Upper lobe of left lung (tissue), 6 donors: ENCODE measurements at places on chromosomes 7 and 10.
A peak's percentile ranks its signal among the peaks of the same experiment; 100 is the strongest.

- no peak for DNase-seq
Measured at GRCh38 chr10:99360934-99361333, 31.8 kb downstream of the CNNM1 start.

DNA sequence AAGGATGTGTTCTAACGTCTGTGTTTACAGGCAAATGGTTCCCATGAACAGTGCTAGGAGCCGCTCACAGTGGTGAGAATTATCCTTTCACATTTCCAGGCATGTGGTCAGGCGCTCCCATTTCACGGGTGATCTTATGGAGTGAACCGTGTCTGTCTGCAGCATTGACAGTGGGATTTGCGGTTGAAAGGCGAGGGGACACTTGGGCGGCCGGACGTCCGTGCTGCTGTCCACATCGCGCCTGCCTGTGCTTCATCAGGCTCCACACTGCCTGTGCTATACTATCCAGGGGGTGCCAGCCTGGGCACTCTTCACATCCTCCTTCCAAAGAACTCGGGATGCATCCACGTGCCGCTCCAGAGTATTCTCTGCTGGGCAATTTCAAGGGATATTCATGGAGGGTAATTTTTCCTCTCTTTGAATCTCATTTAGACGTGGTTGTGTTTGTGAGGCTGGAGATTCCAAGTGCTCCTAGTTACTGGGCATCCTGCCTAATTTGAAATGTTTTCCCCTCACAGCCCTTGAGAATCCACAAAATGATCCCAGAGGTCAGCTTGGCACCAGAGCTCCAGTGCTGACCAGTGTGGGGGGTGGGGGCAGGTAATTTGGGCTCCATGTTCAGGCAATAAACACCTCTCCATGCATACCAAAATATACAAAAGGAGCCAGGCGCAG, 61.9 kb upstream of the EBF3 start:
- no peak for DNase-seq

DNA sequence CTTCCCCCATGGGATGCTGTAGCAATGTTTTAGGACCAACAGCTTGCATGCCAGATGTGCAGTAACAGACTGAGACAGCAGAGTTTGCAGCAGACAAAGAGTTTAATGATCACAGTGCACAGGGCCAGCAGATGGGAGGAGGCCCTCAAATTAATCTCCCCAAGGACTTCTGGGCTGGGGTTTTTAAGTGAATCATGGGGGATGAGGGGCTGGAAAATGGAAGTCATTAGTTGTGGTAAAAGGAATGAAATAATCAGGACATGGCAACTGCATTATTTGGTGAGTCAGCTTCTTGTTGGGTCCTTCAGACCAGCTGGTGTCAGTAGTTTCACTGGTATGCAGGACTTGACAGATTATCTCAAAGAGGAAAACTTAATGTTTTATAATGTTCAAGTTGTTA, 12.6 kb upstream of the NRBF2 start:
- DNase-seq = no peak

DNA sequence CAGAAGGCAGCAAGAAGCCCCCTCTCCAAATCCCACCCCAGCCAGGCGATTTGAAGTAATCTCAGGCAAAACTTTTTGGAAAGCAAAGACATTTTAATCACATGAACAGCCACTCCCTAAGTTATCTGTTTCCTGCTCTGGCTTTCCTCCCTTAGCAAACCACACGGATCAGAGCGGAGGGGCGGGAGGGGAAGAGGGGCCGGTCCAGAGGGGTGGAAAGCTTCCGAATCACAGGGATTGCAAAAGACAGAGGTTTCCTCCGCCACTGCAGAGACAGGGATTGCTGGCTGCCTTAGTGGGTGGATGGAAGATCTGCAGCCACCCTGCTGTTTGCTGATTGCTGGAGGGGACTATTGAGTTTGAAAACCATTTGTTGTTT, 41.2 kb downstream of the ZCCHC24 start:
- no peak for DNase-seq

DNA sequence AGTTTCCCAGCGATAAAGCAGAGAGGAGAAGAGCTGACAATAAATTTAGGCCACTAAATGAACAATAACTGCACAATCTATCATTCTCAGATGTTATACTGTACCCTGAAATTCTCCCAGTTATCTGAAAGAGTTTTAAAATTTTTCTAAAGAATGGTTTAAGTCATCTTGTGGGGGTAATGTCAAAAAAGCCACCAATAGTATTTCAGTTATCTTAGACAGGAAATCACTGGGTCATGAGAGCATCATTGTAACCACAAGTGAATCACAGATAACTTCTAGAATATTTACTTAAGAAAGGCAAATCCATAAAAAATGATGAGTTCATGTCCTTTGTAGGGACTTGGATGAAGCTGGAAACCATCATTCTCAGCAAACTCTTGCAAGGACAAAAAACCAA, 147.1 kb downstream of the DNAJB9 start:
- DNase-seq = no peak

GRCh38 chr10:75430000-75430763, 1.2 kb upstream of the LRMDA start:
- DNase-seq = peak; percentile 23

GRCh38 chr10:72502581-72502980, 123.3 kb downstream of the MICU1 start:
- no peak for DNase-seq

- DNase-seq = no peak
Measured at GRCh38 chr10:14160299-14160698, 170.4 kb downstream of the FRMD4A start.

GRCh38 chr7:27921081-27921836, 181.3 kb downstream of the TAX1BP1 start:
- no peak for DNase-seq

DNA sequence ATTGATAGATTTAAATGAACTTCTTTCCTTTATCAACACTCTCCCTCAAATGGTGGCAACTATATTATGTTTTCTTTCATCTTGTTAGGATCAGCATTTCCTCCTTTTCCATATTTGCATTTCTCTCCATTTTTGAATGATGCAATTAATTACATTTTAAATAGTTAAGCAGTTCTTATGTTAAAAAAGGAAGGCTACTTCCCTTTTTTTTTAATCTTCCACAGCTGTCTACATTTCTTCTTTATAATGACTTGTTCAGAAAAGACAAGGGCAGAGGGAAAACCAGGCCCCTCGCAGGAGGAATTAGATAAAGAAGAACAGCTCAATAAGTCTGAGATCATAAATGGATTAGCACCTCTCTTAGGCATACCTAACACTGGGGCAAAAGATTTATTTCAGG, 208.9 kb downstream of the ARL4A start:
- DNase-seq = no peak

- DNase-seq = no peak
Measured at GRCh38 chr7:145732521-145732920, 384.1 kb upstream of the CNTNAP2 start.

DNA sequence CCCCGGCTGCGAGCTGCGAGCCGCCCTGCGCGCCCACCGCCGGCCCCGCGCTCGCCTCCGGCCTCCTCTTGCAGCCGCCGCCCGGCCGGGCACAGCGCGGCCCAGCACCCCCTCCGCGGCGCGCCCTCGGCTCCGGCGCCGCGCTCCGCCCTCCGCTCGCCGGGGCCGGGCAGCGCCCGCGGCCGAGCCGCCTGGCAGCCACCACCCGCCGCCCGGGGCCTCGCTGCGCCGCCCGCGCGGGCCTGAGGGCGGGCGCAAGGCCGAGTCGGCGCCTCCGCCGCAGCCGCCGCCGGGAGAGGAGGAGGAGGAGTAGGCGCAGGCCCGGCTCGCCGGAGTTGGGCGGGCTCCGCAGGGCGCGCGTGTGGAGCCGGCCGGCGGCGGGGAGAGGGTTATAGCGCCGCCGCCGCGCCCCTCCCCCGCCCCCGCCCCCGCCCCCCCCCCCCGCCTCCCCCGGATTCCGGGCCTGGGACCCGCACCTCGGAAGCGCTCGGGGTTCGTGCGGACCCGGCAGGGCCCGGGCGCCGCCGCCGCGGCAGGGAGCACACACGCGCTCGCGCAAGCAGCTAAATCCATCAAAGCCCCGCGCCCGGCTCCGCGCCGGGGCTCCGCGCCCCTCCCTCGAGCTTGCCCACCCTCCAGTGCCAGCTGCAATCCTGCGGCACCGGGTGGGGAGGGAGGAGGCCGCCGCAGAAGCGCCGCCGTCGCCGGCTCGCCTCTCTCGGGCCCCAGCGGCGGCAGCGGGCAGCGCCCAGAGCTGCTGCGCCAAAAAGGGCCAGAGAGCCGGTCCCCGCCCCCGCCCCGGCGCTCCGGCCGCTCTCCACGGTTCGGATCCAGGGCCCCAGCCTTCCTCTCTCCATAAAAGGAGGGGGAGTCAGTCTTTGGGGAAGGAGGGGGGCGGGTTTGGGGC, at the start of gene PDGFA:
TSS of gene PDGFA (minus strand) at position 363 of the 907 bp plus-strand sequence. CDS start 845 bp downstream, outside the sequence.
- DNase-seq = peak; percentile 93

DNA sequence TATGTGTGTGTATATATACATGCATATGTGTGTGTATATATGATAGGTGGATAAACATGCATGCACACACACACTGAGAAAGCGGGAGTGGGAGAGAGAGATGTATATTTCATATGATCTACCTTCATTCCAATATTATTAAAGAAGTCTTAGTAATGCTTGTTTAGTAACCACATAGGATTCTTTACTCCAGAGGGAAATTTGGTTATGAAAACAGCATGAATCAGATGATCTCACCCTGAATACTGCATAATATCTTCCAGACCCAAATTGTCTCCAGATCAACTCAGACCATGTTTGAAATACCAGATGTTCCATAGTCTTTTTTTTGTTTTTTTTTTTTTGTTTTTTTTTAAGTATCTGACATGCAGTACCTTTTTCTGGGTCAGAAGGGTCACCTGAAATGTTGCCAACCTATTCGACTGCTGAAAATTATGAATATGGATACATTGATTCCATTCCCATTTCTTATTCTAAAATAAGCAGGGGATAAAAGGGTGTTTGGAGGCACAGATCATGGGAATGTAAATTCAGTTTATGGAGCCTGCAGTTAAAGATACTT, 17.4 kb downstream of the TES start:
- DNase-seq = no peak

DNA sequence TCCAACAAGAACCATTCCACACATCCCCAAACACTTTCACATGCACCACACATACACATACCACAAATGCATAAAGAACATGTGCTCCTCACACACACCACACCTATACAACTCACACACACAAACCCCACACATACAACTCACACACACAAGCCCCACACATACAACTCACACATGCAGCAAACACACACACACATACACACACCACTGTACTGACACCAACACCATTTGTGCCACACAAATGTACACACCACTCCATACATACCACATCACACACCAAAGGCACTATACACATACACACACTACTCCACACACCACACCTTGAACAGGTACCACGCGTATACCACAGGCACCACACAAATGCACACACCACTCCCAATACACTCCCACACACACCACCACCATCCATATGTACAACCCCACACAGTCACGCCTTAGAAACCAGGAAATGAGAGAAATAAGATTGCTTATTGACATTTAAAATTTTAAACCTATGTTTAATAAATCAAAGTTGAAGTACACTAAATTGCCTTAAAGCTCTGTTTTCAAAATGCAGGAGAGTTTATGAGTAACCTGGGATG, 107.4 kb downstream of the ARL4A start:
- DNase-seq = no peak

- DNase-seq = no peak
Measured at GRCh38 chr10:123648595-123648994, 17.6 kb upstream of the GPR26 start.

DNA sequence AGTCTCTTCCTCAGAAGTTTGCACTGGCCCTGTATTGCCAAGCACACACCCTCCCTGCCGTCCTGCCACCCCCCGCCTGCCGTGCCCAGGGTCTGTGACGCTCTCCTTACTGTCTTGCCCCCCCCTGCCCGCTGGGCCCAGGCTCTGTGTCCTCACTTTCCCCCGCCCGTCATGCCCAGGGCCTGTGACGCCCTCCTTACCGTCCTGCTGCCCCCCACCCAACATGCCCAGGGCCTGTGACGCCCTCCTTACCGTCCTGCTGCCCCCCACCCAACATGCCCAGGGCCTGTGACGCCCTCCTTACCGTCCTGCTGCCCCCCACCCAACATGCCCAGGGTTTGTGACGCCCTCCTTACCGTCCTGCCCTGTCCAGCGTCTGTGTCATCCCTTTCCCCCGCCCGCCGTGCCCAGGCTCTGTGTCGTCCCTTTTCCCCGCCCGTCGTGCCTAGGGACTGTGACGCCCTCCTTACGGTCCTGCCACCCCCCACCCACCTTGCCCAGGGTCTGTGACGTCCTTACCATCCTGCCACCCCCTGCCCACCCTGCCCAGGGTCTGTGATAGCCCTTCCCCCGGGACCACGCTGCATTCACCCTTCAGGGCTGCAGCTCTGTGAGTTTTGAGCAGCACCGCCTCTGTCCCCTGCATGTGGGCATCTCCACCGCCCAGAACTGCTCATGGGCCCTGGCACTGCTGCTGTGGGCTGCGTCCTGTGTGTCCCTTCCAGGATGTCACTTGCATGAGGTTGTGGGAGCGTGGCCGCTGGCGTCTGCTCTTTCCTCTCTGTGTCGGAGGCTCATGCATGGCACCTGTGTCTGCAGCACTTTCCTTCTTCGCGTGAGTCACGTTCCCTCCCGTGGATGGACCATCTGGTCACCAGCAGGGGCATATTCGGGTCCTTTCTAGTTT, 19.3 kb upstream of the PRKAR1B start:
- peak; percentile 54 for DNase-seq

GRCh38 chr7:47024991-47025390, 556.9 kb downstream of the TNS3 start:
- no peak for DNase-seq

DNA sequence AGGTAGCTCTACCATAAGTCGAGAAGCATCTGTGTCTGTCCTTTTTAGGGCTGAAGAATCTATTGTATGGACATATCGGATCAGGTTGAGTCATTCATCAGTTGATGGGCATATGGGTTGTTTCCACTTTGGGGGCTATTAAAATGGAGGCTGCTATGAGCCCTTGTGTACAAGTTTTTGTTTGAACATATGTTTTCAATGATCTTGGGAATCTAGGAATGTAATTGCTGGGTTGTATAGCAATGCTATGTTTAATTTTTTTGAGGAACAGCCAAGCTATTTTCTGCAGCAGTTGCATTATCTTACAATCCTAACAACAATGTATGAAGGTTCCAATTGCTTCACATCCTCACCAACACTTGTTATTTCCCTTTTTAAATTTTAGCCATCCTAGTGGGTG, 46.4 kb upstream of the HABP2 start:
- DNase-seq = no peak

DNA sequence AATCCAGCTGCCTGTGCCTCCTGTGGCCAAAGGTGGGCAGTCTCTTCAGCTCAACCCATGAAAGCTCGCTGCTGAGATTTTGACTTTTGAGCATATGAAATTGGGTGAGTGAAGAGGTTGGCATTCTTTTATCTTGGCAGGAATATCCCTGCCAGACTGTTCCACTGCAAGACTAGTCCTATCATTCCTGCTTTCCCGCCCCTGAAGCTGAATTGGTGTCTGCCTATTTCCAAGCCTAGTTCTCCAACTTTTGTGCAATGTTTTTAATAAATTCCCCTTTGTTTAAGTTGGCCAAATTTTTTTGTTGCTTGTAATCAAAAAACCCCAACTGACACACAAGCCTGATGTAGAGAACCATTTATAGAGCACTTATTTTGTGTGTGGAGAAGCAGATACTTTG, 34.8 kb upstream of the BICC1 start:
- no peak for DNase-seq
